ENCODE measurements at places on chromosomes 5 and 9.
A peak's percentile ranks its signal among the peaks of the same experiment; 100 is the strongest.

- peak; percentile 34 for DNase-seq
These were observed 7.8 kb upstream of the TGFBI start for GRCh38 chr5:136021016-136021405.

DNA sequence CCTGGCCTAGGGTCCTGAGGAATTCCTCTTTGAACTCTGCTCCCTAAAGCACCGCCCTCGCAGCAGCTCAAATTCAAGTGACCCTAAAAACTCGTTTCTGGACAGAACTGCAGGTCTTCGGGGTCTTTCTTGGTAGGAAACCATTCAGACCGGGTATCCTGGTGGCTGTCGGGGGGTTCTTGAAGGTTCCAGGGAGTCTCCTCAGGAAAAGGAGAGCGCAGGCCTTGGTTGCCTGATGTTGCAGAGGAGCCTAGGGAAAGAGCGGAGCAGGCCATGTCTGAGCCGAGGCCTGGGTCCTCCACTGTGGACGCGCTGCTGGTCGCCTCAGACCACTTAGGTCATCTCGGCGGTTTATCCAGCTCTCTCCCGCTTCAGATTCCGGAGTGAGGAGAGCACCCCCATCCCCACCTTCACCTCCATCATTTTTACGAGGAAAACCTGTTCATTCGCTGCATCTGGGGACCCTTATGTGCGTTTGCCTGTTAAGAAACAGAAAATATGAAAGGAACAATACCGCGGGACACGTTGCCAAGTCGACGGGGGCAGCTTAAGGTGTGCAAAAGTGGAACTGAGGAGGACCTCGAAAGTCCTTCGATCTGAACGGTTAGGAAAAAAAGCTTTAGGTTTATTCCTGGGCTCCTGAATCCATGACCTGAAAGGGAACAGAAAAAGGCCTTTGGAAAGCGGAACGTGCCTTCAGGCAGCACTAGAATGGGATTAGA, 299.4 kb downstream of the PARP8 start:
- DNase-seq: no peak

GRCh38 chr9:130486103-130486502, 41.3 kb downstream of the ASS1 start:
- DNase-seq: no peak

- no peak for DNase-seq
These were observed 65.4 kb downstream of the AUH start for GRCh38 chr9:91296354-91296753.

GRCh38 chr5:160628619-160628968, 206.9 kb downstream of the PTTG1 start:
- no peak for DNase-seq

GRCh38 chr9:114837923-114838322, 32.1 kb upstream of the TNFSF15 start:
- DNase-seq: no peak
